ENCODE measurements at places on chromosomes 11 and 22.

DNA sequence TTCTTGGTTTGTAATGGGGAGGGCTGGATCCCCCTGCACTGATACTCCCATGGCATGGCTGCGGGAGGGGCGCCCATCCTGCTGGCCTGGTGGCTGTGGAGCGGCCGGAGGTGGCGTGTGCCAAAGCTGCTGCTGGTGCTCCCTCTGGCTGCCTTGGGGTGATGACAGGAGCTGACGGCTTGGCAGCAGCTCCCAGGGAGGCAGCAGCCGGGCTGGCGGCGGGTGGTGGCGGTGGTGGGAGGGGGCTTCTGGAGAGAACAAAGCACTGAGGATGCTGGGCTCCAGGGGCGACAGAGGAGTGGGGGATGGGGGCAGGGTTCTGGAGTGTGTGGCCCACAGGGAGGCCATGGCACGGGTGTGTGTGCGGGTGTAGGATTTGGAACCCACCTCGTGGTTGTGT, 11.4 kb upstream of the MPPED1 start:
- DNase-seq = no peak

- DNase-seq = no peak
These were observed 93.6 kb downstream of the MTNR1B start for GRCh38 chr11:93063086-93063485.

DNA sequence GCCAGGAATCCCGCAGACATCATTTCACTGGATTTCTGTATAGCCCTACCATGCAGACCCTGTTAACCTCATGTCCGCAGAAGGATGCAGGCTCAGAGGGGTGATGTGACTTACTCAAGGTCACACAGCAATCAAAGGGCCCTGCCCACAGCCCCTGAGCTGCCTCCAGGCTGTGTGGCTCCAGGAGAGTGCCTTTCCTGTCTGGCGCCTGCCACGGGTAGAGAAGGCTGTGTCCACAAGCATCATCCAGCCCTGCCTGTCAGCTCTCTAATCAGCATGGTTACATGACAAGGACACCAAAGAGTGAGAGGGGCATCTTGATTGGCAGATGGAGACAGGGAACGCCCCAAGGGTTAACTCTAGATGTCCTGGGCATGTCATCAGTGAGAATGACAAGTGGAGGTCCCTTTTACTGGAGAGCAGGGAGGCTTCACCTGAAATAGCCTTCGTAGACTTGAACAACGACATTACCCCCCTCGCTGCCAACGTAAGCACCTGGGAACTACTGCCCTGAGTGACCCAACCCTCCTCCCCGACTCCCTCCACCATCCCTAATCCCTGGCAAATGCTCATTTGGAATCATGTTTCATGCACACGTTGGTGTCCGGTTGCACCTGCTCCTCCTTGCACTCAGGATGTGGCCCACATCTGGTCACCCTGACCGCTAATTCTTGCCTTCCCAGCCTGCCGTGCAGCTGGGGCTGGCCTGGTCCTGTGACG, 6.9 kb downstream of the FGF19 start:
- no peak for DNase-seq

- DNase-seq = no peak
These were observed 4.6 kb upstream of the GGA1 start for GRCh38 chr22:37604074-37604473.

- no peak for DNase-seq
These were observed 55.0 kb downstream of the DDI1 start for GRCh38 chr11:104091281-104092096.

GRCh38 chr11:114239753-114240161, 56.4 kb upstream of the NNMT start:
- DNase-seq = no peak

DNA sequence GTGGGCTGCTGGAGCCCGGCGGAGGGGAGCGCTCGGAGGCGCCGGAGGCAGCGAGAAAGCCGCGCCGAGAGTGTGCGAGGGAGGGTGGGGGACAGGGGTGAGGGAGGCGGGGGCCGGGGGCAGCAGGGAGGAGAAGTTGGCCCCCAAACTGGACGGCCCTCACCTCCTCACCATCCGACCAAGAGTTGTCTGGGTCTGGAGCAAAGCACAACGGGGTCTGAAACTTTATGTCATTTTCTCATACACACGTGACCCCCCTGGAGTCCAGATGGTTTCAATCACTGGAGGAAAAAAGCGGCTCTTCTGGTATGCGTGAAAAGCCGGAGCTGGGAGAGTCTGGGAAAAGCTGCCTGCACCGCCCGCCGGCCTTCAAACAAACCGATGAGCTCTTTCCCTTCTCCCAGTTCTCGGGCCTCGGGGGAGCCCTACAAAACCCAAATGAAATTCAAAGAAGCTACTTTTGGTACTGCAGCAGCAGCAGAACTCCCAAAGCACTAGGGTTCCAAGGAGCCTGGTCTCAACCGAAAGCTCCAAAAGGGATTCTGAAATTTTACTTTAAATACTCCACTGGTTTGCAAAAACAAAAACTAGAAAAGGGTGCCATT, 39.7 kb upstream of the AKIP1 start:
- no peak for DNase-seq

DNA sequence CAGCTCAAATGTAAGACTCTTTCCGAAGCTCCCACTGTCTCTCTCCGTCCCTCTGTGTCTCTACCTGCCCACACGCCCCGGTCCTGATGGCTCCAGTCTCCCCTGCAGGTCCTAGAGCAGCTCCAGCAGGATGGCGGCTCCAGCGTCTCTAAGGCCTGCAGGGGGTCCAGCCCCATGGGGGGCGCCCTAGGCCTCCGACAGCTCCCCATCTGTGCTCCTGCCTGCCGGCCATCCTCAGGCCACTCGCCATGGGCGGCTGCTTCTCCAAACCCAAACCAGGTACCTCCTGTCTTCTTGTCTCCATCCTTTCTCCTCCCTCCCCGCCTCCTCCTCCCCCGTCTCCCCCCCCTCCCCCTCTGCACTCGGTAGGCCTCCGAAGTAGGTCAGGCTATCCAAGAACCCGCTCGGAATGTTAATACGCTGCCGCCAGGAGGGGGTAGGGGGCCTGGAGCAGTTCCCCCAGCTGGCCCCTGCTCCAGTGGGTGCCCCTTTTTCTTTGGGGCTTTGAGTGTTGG, 699 bp downstream of the AIFM3 start:
- DNase-seq = no peak

DNA sequence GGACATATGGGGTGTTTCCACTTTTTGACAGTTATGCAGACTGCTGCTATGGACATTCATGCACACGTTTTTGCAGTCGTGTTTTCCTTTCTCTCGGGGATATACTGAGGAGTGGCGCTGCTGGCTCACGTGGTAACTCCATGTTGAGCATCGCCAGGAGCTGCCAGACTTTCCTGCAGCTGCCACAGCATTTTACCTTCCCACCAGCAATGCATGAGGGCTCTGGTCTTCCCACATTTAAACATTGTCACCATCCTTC, 95.4 kb downstream of the TBC1D22A start:
- DNase-seq = no peak

All from NAMALWA (cell line).